ENCODE measurements at places on chromosomes 2 and 18.
A peak's percentile ranks its signal among the peaks of the same experiment; 100 is the strongest.

DNA sequence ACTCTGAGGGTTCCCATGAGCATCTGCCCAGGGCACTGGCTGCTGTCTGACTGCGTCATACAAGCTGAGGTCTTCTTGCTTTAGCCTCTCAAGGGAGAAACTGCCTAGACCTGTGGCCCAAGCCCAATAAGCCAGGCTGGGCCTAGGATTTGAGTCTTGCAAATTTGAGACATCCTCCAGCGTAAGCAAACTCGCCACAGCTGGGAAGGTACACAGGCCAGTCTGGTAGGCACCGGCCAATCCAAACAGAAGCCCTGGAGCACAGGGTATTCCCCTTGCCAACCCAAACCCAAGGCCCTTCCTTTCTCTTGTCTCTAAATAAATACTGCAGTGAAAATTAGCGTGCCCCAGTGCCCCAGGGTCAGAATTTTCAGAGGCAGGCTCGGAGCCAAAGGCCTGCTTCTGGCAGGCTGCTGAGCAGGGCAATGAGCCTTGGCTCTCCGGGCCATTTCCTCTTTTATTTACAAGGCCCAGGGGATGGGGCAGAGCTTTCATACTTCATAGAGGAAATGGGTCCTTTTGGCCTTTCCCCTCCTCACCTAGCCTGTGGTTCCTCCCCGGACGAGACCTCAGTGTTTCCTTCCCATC, 33.3 kb downstream of the POLR1A start:
- DNase-seq = no peak

GRCh38 chr18:72697706-72698105, 153.6 kb upstream of the CBLN2 start:
- DNase-seq = no peak

- DNase-seq = no peak
Measured at GRCh38 chr2:42085706-42086487, 38.1 kb downstream of the PKDCC start.

DNA sequence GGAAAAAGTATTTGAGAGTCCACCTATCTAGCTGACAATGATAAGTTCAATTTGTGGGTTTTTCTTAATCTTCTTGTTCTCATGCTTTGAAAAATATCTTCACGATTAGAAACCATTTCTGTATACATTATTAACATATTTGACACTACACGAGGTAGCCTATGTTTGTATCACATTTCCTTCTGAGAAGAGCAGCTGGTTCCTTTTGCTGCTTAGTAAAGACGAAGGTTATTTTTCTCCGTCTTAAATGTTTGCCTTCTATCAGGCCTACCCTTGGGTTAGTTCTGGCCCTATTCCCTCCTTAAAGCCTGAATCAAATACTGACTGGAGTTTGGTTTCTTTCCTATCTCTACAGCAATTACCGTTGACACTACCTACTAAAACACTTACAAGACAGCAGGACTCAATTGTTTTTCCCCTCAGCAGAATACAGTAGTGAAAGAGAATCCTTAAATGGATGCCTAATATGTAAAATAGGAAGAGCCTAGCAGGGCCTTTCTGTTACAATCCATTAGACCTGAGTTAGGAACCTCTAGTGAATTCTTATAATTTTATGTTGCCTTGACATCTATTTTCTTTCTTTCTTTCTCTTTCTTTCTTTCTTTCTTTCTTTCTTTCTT, 790.4 kb downstream of the EPHA4 start:
- DNase-seq = no peak

DNA sequence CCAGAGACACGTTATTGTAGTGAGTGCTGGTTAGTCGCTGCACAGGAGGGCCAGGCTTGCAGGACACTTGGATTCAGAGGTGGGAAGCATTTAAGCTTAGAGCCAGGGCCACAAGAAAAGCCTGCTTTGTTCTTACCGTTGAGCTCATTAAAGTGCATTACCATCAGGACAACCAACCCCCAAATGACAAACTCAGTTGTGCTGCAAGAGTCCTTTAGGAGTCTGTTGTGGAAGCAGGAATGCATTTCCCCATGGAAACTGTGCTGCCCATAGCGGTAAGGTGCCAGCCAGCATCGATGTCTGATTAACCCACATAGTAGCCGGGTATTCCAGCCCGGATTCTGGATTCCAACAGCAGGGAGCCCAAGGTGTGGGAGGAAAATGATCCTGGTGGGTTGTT, 23.4 kb upstream of the REEP1 start:
- no peak for DNase-seq

DNA sequence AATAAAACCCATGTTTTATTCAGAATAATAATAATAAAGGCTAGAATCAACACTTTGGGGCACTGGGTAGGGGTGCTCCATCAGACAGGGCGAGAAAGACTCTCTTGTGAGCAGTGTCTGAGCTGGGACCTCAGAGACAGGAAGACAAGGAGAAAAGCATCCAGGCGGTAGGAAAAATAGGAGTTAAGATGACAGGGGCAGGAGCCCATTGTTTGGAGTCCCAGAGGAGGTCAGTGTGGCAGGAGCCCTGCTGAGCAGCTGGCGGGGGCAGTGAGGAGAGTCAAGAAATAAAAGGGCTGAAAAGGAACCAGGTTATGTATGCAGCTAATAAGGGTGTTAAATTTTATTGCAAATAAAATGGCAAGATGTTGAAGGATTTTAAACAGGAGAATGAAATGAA, 457.4 kb downstream of the FBXO15 start:
- no peak for DNase-seq

DNA sequence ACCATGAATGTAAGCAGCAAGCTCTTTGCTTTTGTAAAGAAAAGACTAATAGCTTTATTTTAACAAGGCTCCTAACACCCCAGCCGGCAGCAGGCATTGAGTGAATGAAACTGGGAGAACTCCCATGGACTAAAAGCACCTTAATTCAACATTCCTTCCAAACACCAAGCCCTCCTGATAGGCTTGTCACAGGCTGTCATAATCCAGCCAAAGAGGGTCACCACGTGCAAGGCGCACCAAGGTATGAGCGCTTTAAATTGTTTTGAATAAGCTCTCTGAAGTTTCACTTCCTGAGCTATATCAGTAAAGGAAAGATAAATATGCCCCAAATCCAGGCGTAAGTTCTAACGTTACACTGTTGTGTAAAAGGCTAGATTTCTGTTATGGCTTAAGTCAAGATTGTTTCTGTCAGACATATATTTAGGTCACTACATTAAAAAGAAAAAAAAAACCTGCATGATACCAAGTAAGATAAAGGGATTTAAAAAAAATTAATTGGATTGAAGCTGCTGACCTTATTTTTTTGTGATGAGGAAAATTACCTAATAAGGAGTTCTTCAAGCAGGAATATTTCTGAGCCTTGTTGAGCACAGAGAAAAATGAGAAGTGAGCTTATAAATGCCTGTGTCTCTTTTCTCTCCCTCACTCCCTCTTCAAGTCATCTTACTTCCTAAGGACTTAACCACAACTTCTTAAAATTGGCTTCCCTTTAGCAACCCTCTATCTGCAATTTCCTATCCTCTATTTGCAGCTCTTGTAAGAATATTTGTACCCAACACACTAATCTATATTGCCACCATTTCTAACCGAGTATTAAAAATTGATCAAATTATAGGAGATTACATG, 136.1 kb upstream of the NRP2 start:
- DNase-seq = no peak

- peak; percentile 84 for DNase-seq
Measured at GRCh38 chr18:12934454-12935071, 13.2 kb upstream of the SEH1L start.

- DNase-seq = no peak
Measured at GRCh38 chr2:44949329-44950151, 8.0 kb downstream of the SIX3 start.

DNA sequence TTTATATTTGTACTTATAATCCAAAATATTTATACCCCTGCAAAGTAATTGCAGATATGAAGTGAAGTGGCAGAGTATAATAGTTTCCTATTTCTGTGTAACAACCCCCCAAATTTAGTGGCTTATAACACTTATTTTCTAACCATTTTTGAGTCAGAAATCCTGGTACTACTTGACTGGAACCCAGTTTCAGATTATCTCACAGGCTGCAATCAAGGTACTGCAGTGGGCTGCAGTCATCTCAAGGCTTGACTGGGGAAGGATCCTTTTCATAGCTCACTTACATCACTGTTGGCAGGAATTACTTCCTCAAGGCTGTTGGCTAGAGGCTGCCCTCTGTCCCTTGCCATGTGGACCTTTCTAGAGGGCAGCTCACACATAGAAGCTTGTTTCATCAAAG, 558.2 kb upstream of the PKDCC start:
- no peak for DNase-seq

DNA sequence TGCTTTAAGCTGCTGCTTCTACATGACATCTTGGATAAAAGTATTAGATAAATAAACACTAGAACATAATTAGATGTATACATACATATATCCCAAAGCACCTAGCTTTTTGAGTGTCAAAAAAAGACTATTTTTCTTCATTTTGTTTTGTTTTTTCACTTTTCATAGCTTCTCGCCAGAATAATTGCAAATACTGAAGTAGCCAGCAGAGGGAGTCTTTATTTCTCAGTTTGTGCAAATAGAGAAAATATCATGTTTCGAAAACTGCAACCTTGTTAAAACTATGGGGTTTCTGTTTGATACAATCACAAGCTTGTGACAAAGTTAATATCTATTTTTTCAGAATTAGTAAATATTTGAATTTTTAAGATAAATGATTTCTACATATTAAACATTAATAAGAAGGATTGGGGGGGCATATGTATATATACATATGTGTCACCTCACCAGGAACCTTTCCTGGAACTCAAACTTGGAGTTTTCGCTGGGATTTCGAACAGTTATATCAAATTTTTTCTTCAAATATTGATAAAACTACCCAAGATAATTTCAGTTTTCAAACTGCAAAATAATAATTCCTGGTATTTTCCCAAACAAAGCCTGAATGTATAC, 61.0 kb downstream of the GRB14 start:
- no peak for DNase-seq

DNA sequence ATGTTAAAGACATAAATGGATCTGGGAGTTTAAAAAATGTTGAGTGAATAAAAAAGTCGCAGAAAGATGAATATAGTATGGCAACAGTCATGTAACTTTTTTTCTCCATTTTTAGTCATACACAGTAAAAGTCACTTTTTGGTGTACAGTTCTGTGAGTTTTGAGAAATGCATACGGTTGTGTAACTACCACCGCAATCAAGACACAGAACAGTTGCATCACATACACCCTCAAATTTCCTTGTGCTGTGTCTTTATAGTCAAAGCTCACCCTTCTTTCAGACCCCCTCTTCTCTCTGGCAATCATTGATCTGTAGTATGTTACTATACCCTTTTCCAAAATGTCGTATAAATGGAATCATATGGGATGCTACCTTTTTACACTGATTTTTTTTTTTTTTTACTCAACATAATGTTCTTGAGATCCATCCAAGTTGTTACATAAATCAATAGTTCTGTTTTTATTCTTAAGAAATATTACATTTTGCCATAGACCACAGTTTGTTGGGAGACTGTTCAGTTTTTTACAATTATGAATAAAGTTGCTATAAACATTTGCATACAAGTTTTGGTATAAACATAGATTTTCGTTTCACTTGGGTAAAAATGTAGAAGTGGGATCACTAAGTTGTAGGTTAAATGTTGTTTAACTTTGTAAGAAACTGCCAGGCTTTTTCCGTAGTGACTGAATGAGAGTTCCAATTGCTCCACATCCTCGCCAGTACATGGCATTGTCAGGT, 35.4 kb upstream of the AGFG1 start:
- DNase-seq = no peak

- DNase-seq = no peak
Measured at GRCh38 chr2:201257381-201257955, 2.9 kb upstream of the CASP8 start.

GRCh38 chr2:198055716-198056115, 251.3 kb downstream of the PLCL1 start:
- DNase-seq = no peak

GRCh38 chr18:76451396-76452331, 43.4 kb downstream of the ZNF516 start:
- peak; percentile 63 for DNase-seq

DNA sequence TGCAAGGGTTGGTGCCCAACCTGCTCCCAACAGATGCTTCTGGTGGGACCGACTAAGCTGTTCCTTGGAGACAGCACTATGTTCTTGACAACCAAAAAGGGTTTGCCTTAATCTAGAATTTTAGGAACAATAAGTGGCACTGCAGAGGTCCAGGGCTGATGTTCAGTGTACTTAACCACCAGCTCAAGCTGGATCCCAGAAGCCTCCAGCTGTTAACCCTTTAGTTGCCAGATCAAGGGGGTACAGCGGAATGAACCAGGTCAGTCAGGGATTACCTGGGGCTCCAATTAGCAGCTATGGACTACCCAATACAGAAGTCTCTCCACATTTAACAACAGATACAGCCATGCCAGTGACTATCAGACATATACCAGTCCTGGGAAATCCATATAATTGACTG, 3.5 kb downstream of the GPR75 start:
- no peak for DNase-seq

DNA sequence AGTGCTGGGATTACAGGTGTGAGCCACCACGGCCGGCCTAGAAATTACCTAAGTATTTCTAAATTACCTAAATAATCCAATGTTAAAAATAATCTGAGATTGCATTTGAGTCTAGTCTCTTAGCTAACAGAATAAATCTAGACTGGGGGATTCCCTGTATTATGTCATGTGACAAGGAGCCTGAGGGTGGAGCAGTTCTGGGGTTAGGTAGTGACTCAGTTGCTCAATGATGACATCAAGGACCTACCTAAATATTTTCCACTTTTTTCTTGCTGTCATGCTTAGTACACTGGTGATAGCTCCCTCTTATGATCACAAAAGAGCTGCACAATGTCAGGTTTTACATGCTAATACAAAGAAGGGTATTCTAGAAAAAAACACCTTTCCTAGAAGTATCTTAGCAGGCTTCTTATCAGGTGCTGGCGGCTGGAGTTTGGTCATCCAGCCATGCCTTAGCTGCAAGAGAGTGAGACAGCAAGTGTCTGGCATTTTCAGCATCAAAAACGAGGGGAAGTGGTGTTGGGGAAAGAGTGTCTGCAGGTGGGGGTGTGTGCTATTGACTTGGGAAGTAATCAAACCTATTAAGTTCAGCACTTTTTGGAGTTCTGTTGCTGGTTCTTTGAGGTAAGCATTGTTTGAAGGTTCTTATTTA, 17.5 kb upstream of the CEP192 start:
- no peak for DNase-seq

DNA sequence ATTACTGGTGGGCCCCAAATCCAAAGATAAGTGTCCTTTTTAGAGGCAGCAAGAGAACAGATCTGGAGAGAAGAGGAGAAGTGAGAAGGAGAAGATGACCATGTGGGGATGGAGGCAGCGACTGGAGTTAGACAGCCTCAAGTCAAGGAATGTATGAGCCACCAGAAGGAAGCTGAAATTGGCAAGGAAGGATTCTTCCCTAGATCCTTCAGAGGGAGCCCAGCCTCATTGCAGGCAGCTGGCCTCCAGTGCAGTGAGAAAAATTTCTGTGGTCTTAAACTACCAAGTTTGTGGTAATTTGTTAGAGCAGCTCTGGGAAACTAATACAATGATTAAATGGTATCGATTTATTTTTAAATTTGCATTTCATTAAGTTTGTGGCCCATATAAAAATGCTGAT, 167.9 kb downstream of the NCKAP5 start:
- DNase-seq = no peak

DNA sequence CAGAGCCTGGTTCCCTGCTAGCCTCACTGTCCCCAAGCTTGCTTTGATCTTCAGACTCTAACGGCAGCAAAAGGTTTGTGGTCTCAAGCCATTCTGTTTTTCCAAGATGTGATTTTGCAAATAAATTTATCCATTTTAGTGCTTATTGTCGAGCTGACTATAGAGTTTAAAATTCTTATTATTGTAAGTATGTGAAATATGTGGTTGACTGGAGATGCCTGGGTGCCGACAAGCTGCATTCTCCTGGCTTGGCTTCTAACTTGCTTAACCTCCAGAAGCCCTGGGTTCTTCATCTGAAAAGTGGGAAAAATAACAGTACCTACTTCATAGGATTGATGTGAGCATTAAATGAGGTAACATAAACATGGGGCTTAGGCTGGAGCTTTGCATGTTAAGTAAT, 9.9 kb upstream of the EDAR start:
- no peak for DNase-seq

Data from sigmoid colon (tissue), 7 donors.